ENCODE measurements at places on chromosomes 2 and 18.

- DNase-seq, result no peak
These were observed 37.2 kb downstream of the STEAP3 start for GRCh38 chr2:119260646-119261492.

GRCh38 chr2:121390082-121390692 lies 105.2 kb upstream of the TFCP2L1 start:
- DNase-seq, result no peak

GRCh38 chr2:192194265-192194865 lies 368 bp downstream of the TMEFF2 start:
- no peak for DNase-seq

GRCh38 chr18:23675896-23676295 lies 13.2 kb upstream of the ANKRD29 start:
- no peak for DNase-seq

DNA sequence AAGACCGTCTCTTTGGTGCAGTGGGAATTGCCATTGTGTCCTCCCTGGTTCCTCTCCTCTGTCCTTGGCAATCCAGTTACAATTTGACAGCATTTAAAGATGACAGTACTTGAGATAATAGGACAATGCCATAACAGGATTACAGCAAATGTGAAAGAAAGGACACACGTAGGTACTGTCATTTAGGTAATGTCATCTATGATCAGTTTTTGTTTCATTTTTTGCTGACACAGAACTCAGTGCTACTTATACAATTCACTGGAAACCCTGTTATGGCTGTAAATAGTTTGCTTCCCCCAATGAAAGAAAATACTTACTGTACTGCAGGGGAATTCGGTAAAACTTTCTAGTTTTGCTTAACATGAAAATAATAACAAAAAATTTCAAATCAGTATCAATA lies 65.2 kb downstream of the BCL11A start:
- DNase-seq, result no peak

Measured in stimulated activated CD4-positive, alpha-beta T cell treated with anti-CD3 and anti-CD28 coated beads, Interleukin-15, amount 100 ng/mL, for 1 hour (primary cell).